ENCODE measurements at places on chromosomes 7 and 10.

- no peak for DNase-seq
Observed at GRCh38 chr10:67657775-67658174, 38.2 kb downstream of the CTNNA3 start.

- no peak for DNase-seq
Observed at GRCh38 chr7:20561908-20562307, 53.6 kb upstream of the ABCB5 start.

- DNase-seq = no peak
Observed at GRCh38 chr10:14024329-14025202, 306.2 kb downstream of the FRMD4A start.

DNA sequence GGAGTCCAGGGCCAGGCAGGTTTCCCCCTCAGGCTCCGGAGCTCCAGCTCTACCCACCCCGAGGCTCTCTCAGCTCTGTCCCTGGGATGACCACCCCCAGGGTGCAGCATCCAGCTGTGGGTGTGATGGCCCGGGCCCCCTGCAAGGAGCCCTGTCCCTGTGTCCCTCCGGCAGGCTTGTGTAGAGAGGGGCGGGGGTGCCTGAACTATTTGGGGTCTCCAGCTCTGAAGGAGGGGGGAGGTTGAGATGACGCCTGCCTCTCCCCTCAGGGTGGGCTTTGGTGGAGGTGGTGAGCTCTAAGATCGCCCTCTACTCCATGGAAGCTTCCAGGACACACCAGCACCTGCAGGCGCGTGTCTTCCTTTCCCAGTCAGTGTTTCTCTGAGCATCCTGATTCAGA lies 39.4 kb downstream of the ADRA2A start:
- DNase-seq = no peak

DNA sequence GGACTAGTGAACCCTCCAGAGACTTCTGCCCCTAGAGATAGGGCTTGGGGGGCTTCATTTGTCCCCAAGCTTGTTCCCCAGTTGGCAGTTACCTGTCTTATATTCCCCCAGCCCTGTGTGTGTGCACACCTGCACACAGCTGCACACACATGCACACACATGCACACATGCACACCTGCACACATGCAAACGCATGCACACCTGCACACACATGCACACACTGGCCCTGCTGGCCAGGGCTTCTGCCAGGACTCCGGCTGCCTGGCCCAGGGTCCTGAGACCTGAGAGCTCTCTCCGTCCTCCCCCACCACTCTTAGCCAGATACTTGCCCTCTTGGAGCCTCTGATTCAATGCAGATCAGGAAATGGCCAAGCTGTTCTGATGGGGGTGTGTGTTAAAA lies 6.7 kb downstream of the ZMIZ1 start:
- DNase-seq = no peak

DNA sequence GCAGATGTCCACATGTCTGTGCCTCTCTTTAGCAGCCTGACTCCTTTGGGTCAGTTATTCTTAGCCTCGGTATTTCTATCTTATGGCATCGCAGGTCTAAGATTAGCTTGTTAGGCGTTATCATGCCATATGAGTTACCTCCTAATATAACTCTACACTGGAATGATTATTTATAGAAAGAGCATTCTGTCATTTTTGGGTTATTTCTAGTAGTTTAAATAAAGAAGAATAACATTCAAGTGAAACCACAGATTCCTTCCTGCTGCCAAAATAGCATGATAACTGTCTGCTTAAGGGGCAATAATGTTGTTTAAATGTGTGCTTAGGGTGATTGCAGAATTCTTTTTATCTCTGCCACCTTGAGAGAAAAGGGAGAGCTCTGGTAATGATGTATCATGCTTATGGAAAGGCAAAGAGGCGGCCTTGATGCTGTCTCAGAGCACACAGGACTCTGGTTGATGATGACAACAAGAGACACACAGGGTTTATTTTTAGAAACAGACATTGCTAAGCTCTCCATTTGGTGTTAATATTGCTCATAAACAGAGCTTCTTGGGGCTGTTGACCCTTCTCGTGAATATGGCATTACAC lies 10.4 kb downstream of the HDAC9 start:
- no peak for DNase-seq

- DNase-seq = no peak
Observed at GRCh38 chr7:123437447-123437995, 96.9 kb downstream of the IQUB start.

DNA sequence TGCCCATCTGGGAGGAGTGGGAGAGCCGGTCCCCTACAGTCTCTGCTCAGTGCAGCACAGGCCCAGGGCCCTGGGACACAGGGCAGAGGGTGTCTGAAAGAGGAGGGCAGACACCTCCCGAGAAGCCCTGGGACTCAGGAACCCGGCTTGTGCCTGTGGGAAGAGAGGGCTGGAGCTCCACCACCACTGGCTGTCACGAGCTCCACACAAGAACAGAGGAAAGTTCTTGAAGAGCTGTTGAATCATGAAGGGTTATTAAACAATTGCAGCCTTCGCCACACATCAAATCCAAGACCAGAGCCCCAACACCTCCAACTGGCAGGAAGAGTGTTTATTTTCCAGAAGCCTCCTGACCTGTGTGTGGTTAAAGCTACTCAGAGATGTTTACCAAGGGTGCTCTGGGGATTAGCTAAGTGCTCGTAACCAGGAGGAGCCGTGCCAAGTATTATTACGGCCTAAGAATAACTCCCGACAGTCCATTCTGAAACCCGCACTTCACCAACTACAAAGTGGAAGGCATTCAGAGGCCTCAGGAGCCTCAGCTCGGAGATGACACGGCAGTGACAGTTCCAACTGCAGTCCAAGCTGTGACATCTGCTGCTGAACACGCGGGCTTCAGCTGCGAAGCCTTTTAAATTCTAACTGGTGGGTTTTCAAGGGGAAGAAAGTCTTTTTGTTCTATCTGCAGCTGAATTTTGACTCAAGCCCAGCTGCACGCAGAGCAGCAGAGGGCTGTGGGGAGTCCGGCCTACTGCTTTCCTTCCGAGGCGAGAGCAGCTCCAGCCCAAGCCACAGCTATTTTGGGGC lies 75.1 kb downstream of the MAD1L1 start:
- DNase-seq = peak; percentile 54

GRCh38 chr10:130354976-130355795 lies 219.0 kb downstream of the GLRX3 start:
- no peak for DNase-seq

- no peak for DNase-seq
Observed at GRCh38 chr7:10266976-10267375, 706.7 kb upstream of the PHF14 start.

DNA sequence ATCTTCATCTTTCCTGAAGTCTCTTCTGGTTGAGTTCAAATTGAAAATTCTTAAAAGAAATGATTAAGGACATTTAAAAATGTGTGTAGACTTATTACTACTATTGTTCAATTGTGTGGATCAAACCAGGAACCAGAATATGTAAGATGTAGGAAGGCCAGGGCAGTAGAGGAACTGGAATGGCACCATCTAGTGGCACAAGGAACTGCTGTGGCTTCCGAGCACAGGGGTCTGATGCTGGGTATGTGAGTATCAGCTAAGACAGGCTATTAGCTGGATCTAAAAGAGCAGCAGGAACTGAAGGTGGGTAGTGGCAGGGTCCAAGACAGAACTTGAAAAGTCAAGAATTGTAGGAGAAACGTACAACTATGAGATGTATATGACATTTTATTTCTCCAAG lies 247.3 kb downstream of the SEMA3A start:
- DNase-seq = no peak

GRCh38 chr7:87513735-87514335 lies 38.4 kb upstream of the ABCB4 start:
- DNase-seq = no peak

GRCh38 chr10:116997015-116997414 lies 8.0 kb downstream of the SHTN1 start:
- DNase-seq = no peak

- no peak for DNase-seq
Observed at GRCh38 chr10:11177381-11177780, 159.7 kb downstream of the CELF2 start.

GRCh38 chr7:159331462-159331861 lies 186.8 kb upstream of the VIPR2 start:
- DNase-seq = no peak

DNA sequence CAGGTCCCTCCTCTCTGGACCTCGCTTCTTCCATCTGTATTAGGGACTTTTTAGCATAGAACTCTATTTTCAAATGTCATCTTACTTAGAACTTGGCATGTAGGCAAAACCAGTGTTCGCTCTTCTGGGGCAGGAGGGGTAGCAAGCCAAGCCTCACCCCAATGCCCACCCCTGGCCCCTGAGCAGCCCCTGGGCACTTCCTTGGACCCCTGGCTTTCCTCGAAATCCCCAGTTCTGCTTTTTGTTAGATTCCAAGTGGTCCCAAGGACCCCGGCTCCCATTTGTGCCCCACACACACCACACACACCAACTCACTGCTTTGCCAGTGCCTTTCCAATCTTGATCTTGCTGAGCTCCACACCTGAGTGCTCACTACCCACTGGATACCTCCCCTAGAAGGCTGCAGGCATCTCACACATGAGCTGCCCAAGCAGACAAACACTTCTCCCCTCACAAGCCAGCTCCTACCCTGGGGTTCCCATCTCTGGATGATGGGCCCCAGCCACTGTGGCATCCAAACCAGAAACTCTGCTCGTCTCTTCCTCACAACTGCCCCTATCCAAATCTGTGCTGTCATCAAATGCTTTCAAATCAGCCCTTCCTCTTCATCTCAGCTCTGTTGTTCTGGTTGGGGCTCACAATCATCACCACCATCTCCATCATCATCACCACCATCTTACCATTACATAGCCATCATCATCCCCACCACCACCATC lies 167.9 kb upstream of the ZMIZ1 start:
- no peak for DNase-seq

GRCh38 chr7:101678658-101679057 lies 49.6 kb upstream of the MYL10 start:
- no peak for DNase-seq

DNA sequence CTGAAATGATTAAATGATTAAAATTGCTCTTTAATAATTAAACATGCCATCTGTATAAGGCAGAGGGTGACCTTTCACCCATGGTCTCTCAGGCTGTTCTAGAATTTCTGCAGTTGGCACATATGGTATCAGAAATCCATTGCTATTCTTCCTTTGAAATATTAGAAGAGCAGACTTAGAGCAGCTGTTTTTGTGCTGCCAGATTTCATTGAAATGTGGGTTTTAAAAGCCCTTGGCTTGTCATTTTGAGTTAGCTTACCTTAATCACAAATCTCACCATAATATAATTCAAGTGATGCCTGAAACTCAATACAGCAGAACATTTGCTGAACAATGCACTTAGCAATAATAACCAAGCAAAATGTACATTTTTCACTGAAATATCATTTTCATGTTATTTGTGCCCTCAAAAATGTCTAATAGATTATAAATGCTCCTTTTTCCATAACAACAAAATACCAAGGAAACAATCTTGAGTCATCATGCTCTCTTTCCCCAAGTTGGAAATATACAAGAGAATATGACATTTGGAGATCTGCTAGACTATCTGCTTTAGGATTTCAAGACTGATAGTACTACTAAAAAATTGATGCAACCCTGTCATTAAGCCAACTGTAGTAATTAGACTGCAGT lies 16.1 kb upstream of the PTTG1IP2 start:
- DNase-seq = peak; percentile 74

GRCh38 chr7:82162289-82162688 lies 281.3 kb downstream of the CACNA2D1 start:
- DNase-seq = no peak

DNA sequence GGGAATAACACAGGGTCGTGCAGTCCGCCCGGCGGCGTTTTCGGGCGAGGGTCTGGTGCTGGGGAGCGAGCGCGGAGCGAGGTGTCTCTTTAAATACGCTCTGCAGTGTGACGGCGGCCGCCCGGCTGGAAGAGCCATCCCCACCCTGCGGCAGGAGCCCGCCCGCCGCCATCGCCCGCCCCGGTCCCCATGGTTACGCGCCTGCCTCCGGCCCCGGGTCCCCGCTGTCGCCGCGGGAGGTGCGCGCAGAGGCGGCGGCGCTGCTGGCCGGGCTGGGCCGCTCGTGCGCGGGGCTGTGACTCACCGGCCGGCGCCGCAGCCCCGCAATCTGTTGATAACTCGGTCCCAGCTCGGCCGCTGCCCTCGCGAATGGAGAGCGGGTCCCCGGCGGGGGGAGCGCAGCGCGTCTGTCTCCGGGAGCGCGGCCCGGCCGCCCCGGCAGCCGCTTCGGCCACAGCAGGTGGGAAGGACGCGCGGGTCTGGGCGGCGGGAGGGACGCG lies at the start of gene ADGRA1:
Gene ADGRA1 (plus strand): TSS at position 246 of the 500 bp plus-strand sequence. CDS start 986 bp downstream, outside the sequence.
- no peak for DNase-seq

DNA sequence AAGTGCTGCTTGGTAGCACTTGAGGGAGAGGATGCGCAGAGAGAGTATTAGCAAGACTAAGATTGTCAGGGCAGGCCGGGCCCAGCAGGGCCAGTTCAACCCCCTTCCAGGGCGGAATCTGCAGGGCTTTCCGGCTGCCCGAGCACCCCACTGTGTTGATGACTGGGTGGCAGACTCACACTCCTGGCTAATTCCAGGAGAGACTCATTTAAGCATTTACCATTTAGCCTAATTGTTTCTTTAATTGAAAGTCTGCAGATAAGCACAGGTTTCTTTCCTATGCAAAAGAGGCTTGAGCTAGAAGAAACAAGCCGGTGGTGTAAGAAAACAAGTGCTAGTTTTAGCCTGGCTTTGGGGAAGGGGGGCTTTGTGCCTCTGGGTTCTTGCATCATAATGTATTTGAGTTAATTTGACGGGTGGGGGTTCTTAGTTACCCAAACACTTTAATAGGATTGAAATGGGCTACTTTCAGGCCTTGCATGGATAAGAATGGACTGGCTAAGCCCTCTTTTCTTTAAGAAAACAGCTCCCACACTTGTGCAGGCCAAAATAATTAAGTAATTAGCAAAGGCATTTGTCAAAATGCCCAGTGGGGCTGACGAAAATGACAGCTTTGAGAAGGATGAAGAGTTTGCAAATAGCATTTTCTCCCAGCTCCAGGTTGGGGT lies 201.3 kb downstream of the MYOF start:
- DNase-seq = no peak

- no peak for DNase-seq
Observed at GRCh38 chr7:18504965-18505364, 9.4 kb downstream of the HDAC9 start.

- no peak for DNase-seq
Observed at GRCh38 chr7:44201813-44202212, 1.0 kb downstream of the YKT6 start.

- no peak for DNase-seq
Observed at GRCh38 chr7:88806280-88807037, 10.9 kb upstream of the TEX47 start.

Measured in NCI-H2171 (cell line).